ENCODE measurements at places on chromosomes 16 and 17.

GRCh38 chr17:8015957-8016631 is 13.7 kb downstream of the GUCY2D start:
- no peak for DNase-seq

GRCh38 chr17:73582359-73582758 is 61.9 kb downstream of the SDK2 start:
- DNase-seq, result no peak

DNA sequence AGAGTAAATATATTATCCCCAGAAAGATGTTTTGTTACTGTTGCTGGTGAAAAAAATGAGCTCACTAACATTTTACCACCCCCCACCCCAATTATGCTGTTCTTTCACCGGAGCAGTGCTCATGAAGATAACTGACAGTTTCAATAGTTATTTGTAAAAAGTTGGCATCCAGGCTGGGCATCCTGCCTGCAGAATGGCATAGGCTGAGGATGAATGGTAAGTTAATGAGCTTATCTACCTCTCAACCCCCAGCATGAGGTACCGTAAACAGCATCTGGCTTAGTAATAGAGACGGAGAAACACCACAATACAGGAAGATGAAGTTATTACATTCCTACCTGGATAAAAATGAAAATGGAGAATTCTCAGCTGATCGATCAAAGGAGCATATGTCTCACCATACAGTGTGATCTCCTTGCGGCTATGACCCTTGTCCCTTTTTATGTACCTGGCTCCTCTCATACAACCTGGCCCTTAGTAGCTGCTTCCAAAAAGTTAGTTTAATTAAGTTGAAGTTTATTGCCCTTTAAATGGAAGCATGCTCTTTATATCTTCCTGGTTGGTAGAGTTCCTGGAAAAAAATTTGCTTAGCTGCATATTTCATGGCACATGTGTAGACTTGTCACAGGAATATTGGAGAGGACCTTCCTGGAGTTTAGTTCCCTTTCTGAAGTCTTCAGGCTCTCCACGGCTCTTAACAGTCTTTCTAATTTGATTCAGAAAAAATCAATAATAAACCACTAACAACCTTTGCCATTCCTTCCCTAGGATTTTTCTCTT is 61.2 kb upstream of the MPHOSPH6 start:
- DNase-seq, result no peak

- DNase-seq, result no peak
Observed at GRCh38 chr17:70310221-70310672, 140.9 kb downstream of the KCNJ2 start.

DNA sequence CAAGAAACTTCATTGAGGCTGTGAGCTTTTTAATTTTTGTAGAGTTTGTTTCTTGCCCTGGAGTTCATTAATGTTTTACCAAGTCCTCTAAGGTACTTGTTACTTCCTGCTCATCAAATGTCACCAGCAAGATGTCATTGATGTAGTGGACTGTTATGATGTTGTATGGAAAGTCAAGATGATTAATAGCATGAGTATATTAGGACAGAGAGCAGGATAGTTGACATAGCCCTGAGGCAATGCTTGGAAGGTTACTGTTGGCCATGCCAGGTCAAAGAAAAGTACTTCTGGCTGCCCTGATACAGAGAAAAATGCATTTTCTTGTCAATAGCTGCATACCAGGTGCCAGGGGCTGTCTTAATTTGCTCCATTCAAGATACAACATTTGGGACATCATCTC is 6.7 kb downstream of the KRTAP1-5 start:
- DNase-seq, result no peak

DNA sequence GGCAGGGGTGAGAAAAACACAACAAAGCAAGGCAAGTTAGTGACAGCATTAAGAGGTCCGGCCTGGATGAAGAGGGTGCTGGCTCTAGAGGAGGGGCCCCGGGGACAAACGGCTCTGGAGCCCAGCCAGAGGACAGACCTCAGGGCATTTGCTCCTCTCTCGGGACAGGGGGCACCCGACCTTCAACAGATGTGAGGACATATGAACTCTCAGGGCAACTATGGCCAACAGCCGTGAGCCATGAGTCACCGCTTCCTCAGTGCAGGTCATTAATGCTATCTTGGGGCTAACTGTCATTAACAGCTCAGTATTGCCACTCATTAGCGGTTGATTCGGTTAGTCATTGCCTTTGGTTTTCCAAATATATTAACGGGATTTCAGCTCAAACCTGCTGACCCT is 9.7 kb upstream of the ARL5C start:
- no peak for DNase-seq

- DNase-seq, result no peak
Observed at GRCh38 chr16:87826798-87827587, 42.3 kb downstream of the SLC7A5 start.

DNA sequence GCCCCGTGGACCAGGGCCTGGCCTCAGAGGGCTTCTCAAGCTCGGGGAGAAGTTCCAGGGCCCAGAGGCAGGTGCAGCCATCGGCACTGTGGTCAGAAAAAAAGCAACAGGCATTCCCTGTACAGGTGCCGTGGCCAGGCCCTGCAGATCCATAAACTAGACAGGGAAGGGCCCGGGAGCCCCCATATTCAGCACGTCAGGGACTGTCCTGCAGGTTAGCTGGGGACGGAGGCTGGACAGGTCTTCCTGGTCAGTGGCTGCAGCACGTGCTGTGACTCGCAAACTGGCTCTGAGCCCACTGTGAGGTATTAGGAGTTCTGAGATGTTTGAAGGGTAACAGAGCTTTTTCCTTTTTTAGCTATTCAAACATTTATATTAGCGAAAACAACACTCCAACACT is 15.0 kb upstream of the C16orf95 start:
- DNase-seq, result no peak

DNA sequence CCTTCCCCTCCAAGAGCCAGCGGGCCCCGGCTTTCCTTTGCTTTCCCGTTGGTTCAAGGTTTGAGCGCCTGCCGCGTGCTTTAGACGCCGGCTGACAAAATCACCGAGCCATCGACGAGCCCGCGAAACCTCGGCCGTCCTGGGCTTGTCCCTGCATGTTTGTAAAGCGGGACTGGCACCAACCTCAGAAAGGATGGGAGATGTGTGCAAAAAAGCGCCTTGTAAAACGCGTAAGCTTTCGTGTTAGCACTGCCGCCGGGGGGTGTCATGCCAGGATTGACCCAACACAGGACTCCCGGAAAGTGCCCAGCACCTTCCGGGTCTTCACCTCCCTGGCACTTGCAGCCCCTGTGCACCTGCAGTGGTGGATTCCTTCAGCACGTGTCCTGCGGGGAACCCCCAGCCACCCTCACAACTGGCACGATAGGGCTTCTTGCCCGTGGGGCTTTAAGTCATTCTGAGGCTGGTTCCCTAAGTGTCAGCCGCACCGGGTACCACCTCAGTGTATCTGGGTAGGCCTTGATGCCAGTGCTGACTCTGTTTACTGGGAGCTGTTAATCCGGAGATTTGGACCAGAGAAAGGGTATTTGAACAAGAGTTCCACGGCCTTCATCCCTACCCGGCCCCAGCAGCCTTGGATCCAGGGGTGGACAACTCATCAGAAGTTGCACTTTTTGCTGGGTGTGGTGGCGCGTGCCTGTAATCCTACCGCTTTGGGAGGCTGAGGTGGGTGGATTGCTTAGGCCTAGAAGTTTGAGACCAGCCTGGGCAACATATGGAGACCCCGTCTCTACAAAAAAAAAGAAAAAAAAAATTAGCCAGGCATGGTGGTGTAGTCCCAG is 817 bp downstream of the NDUFAF8 start:
- DNase-seq, result no peak

DNA sequence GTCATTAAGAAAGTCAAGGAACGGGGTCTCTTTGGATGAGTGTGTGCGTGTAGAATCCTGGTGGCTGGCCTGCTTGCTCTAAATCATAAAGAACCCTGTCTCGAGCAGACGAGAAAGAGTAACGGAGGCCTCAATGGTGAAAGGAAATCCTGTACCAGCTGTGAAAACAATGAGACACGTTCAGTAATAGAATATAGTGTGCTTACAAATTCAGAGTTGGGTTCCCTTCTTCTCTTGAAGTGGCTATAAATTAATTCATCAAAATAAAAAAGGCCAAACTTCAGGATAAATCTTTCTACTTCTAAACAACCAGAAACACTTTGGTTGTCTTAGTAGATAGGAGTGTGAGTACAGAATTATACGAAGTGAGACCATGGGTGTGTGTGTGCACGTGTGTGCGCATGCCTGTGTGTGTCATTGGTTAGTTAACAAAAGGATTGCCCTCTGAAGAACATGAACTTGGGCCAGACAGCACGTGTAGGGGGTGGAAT is 48.5 kb downstream of the WWOX start:
- DNase-seq, result no peak

DNA sequence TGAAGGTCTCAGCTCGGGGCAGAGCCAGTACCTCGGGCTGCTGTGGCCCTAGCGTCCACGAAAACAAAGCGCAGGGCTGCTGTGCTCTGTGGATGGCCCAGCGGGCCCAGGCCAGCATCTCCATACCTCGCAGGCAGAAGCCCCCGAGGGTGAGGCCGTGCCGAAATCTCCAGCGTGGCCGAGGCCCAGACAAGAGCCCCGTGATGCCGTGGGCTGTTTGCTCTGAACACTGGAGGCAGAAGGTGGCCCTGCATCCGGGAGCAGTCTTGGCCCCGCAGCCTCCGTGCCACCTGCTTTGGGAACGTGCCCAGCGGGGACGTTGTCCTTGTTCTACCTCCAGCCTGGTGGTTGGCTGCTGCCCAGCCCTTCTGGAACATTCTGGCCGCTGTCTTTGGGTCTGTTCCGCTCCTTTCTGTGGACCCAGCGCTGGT is 121.4 kb downstream of the BANP start:
- no peak for DNase-seq

- DNase-seq, result no peak
Observed at GRCh38 chr17:2054512-2055291, at the start of gene HIC1. TSS of gene HIC1 (plus strand) at chr17:2055103. CDS start at chr17:2056691, 1,588 bp downstream.

DNA sequence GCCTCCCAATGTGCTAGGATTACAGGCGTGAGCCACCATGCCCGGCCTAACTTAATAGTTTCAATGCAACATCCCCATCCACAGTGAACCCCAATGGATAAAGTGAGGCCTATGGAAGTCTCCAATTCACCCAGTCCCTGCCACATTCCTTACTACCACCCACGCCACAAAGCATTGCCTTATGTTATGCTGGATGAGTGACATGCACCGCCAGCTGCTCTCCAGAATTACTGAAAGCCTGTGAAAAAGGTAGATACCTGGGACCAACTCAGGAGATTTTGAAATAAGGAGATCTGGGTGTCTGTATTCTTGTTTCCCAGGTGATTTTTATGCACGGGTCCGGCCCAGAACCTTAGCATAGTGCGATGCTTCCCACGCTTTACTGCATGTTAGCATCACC is 16.9 kb upstream of the GAS7 start:
- DNase-seq, result no peak

- no peak for DNase-seq
Observed at GRCh38 chr16:70695331-70696070, 9.6 kb upstream of the MTSS2 start.

GRCh38 chr16:1469693-1470201 is 5.1 kb downstream of the CLCN7 start:
- DNase-seq, result no peak

DNA sequence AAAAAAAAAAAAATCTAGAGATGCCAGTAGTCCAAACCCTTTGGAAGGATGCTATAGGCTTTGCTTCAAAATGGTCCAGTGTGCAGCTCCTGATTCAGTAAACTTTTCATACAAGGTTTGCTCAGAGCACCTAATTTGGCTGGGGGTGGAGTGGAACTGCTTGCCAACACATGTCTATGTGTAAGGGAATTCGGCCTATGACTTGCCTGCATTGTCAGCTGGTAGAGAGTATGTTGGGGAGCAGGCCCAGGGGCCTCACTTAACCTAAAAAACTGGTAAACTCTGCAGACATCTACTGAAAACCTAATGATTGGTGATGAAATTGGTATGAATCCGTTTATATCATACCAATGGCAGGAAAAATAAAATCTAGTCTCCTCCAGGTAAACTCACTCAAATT is 1.5 kb upstream of the MFSD6L start:
- no peak for DNase-seq

GRCh38 chr16:20948444-20948843 is 47.9 kb downstream of the LYRM1 start:
- no peak for DNase-seq

GRCh38 chr17:57313097-57313835 is 56.9 kb downstream of the MSI2 start:
- DNase-seq, result no peak

- DNase-seq, result no peak
Observed at GRCh38 chr17:35342276-35342675, 31.1 kb downstream of the SLFN11 start.

GRCh38 chr17:21039839-21040575 is 2.8 kb downstream of the USP22 start:
- no peak for DNase-seq

DNA sequence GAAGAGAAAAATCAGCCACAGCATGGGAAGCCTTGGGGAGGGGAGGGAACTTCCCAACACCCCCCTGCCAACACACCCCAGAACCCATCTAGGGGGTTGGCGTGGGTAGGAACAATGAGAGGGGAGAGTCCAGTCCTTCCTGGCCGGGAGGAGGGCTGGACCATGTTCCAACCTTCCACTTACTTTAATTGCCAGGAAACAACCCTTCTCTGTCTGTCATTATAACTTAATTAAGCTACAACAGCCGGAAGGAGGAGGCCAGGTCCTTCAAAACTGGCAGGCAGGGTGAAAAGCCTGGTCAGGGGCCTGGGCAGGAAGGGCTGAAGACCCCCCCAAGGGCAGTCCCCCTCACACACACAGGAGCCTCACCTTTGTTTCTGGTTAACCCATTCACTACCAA is 447.0 kb downstream of the SOX9 start:
- DNase-seq, result no peak

DNA sequence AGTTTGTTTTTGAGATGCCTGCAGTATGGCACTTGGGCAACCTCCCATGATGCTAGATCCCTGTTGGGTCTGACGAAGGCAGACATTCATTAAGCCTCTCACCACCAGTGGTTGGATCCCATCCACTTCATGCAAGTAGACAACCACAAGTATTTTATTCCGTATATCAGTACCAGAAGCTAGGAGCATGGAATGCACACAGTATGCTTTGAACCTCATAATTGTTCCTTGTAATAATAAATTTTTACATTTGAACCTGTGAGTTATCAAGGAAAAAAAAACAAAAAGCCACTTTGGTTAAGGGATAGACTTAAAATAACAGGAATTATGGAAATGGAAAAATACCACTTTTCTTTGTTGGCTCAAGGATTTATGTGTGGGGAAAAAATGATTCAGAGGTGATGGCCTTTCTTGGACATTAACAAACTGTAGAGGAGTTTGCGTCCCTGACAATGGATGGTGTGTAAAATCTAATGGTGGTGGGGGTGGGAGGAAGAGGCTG is 107.1 kb upstream of the KCNJ16 start:
- no peak for DNase-seq

DNA sequence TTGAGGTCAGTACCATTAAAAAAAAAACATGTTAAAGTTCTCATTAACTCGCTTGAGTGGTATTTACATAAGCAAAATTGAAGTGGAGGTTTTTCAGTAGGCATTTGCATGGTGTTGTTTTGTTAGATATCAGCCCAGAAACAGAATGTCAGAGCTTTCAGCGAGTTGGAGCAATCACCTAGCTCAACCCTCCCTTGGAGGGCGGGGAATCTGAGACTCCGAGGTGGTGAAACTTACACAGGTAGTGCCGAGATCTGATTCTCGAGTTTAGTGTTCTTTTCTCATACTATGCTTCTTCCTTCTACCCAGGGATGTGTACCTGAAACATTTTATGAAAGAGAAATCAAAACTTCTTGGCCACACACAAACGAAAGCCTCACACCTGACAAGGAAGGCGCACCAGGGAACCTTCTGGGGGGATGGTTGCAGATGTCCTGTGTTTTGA is 6.6 kb downstream of the SEC14L1 start:
- DNase-seq, result no peak

- no peak for DNase-seq
Observed at GRCh38 chr16:61946019-61946418, 90.2 kb downstream of the CDH8 start.
